DMS79 treated with DMSO at 0.1 percent for 48 hours (cell line): ENCODE measurements at places on chromosomes 3 and 15.

GRCh38 chr3:185789134-185789533 is 35.7 kb downstream of the IGF2BP2 start:
- no peak for DNase-seq

DNA sequence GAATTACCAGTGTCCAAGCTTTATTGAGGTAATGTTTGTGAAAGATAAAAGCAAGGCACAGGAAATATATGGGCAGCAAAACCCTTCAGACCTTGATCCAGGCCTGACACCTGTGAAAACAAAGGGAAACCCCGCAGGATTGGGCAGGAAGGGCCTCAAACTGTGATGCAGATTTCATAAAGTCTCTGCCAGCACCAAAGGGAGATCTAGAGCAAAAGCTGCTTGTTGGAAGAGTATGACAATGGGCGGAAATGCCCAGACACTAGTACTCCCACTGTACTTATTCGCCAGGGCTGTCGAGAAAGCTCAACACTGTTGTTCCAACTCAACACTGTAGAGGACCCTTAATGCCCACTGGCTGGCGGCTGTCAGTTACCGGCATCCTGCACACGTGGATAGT is 207.9 kb downstream of the CD47 start:
- no peak for DNase-seq

GRCh38 chr3:64216274-64217147 is 8.8 kb downstream of the PRICKLE2 start:
- peak; percentile 17 for DNase-seq

DNA sequence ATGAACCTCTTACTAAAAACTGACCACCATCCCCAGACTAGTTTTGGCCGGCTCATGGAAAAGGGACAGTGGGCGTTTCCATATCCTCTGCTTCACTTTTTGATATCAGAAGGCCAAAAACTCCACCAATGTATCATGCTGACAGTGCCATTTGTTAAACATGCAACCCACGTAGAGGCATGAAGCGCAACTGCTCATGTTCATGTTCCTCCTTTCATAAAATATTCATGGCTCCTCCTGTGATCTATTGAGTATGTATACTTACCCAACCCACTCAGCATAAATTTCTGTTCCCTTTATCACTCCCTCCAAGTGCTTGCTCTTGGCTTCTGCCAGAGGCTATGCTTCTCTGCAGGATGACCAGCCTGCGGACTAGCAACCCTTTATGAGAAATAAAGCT is 58.7 kb upstream of the TGFBR2 start:
- DNase-seq = no peak

DNA sequence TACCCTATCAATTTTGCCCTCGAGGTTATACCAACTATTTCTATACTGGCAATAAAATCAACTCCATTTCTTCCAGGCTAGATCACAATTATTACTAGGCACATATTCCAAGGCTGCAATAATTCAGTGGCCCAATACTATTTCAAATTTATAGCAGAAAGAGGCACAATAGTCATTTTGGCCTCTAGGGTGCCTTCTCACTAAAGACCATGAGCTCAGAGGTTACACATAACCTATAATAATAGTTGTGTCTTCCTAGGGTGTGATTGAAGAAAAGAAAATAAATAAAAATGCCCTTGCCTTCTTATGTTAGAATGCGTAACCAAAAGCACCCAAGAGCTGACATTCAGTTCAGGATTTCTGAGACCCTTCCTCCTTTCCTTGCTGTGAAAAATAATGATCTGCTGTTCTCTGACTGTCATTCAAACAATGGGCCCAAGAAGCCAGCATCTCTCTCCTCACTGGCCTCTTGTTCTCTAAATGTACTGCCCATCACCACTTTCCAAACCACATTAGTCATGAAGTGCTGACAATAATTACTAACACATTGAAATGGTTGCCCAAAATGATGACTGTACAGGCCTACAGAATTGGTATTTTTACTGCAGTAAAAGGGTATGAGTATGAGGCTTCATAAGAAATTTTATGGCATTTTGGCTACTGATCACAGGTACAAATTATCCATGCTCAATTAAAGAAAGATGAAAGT is 244.8 kb downstream of the LRRN1 start:
- no peak for DNase-seq
